ENCODE measurements at places on chromosomes 5 and 9.

- DNase-seq: no peak
These were observed 126.8 kb downstream of the NXNL2 start for GRCh38 chr9:88661759-88662158.

DNA sequence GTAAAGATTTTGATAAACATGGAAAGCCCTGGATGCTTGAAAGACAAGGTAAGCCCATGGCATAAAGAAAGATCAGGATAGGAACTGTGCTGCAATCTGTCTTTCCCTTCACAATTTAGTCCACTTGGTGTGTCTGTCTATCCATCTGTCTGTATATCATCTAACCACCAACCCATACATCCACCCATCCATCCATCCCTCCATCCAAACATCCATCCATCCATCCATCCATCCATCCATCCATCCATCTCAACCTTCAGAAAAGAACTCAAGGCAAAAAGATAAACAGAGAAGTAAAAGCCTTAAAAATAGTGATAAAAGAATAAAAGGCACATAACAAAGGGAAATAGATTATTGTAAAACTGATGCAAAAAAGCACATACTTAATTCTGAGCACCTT, 15.1 kb upstream of the TRIO start:
- no peak for DNase-seq

- DNase-seq: no peak
These were observed 193.4 kb downstream of the EDIL3 start for GRCh38 chr5:84191281-84191680.

GRCh38 chr5:104189909-104190308, 627.3 kb upstream of the NUDT12 start:
- DNase-seq: no peak

- no peak for DNase-seq
These were observed 53.6 kb downstream of the WNK2 start for GRCh38 chr9:93237540-93237939.

DNA sequence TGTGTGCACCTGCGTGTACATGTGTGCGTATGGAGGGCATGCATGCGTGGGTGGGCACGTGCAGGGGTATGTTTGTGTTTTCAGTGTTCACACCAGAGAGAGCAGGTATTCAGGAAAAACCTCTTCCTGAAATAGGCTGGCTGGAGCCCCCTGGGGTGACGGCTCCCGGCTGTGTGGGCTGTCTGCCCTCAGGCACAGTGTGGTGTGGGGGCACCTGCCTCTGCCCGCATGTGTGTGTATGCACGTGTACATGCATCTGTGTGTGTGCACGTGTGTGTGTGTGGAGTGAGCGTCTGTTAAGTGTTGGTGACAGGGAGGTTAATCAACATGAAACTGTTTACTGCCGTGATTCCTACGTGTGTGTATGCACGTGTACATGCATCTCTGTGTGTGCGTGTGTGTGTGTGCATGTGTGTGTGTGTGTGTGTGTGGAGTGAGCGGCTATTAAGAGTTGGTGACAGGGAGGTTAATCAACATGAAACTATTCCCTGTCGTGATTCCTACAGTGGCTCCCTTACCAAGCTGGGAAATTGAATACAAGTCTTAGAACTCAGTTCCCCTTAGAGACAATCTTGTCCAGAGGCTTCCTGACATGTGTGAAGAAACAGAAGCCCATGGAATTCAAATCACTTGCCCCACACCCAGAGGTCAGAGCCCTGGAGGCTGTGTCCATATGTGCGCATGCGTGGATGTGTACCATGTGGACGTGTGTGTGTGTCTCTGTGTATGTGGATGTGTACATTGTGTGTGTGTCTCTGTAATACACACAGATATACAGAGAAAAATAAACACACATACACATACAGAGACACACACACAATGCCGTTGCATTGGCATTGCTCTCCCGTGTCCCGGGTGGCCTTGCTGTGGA, 372.4 kb upstream of the IRX4 start:
- no peak for DNase-seq

DNA sequence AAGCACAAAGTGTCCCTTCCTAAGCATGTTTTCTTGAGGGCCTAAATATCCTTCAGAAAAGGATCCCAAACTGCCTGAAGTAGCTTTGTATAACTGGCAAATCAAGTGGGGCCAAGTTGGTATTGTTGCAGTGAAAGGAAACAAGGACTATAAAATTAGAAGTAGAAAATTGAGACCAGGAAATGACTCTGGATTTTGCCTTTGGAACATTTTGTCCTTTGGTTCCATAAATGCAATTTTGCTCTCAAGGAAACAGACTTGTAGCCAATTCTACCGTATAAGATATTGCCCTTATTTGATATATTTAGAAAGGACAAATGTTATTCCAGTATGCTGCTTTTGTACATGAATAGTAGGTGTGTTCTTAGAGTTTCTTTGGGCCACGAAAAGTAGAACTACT, 34.4 kb downstream of the RABGAP1 start:
- no peak for DNase-seq

DNA sequence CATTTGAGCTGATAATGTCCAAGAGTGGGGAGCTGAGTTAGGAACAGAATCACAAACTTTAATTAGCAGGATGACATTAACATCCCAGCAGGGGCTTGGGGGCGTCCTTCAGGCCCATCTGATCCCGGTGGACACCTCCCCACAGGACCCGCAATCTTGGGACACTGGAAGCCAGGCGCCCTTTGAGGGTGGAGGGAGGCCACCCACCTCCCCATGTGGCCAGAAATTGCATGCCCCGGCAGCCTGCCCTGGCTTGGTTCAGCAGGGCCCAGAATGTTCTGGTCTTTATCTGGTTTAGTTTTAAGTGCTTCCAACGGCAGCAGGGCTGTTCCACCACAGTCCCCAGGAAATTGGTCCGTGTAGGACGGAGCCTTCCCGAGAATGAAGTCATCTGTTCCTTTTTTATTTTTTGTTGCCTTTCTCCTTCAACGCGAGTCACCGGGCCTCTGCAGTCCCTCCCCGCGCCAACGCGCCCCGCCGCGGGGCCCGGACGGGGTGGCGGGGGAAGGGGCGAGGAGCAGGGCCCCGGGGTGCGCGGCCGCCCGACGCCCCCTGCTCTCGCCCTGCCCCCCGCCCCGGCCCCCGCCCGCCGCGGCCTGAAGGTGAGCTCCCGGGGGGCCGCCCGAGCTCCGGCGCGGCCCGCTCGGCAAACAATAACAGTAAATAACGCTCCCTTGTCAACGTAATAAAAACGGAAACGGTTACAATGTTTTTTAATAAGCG, 207.9 kb downstream of the C9orf50 start:
- peak; percentile 59 for DNase-seq

DNA sequence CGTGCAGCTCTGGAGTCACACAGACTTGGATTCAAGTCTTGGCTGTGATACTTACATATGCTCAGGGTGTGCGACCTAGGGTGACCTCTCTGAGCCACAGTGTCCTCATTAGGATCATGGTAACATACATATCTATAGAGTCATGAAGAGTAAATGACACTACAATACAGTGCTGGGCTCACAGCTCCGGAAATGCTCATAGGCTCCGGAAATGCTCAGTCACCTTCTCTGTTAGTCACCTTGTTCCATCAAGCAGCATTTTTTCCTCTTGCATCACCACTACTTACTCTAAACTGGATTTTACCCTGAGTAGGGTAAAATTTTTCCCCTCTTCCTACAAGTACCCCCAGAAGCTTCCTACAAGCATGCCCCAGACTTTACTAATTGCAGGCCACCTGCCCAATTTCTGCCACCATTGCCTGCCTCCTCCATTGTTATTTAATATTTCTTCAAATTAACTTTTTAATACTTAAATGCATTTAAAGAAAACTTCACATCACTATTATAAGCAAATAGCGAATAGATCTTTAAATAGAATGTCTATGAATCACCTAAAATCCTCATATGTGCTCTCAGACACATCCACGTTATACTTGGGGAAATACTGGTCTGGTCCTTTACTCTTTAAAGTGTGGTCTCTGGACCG, 147.6 kb upstream of the SPRY4 start:
- no peak for DNase-seq
